ENCODE measurements at places on chromosomes 7 and 10.

DNA sequence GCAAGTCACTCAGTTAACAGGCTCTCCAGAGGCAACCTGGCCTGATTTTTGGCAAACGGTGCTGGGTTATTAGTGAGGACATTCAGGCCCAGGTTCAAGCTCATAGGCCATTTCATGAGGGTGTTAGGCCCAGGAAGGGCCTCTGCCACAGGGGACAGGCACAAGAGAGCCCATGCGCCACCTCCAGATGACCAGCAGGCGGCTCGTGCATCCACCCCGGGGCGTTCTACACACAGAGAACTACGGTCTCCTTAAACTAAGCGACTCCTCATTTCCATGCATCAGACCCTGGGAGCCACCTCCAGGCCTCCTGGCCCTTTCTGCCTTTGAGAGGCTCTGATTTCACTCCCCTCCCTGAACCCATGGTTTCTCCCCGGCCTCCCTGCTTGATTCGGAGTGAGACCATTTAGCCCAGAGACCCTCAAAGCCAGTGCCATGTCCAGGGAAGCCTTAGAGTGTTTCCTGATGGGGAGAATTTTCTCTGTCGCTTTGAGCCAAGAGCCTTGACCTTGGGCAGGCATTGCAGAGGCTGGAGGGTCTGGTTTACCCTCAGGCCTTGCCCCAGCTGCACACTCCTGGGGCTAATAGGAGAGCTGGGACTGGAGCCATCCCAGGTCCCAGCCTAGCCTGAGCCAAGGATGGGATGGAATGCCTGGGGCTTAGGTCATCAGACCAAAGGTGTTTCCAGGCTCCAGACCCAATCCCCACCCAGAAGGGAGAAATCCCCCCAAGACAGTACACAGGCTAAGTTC is 188.0 kb downstream of the GRID1 start:
- DNase-seq: no peak

GRCh38 chr7:49324707-49325106 is 400.4 kb downstream of the CDC14C start:
- DNase-seq: no peak

- DNase-seq: no peak
Observed at GRCh38 chr10:100374200-100374655, 27.2 kb downstream of the SCD start.

DNA sequence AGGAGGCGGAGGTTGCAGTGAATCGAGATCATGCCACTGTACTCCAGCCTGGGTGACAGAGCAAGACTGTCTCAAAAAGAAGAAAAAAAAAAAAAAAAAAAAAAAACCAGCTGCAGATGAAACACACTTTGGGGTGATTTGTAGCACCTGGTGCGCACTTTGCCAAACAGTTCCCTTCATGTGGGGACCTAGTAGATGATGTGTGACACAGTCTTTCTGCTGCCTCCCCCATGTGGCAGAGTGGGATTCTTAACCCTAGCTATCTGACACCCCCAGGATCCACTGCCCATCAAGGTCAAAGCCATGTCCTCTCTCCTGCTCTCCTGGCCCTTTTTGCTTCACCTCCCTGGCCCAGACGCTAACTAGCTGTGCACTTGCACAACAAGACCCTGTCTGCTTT is 52.1 kb upstream of the PDZD8 start:
- DNase-seq: no peak

GRCh38 chr10:58896229-58896628 is 280.2 kb upstream of the PHYHIPL start:
- DNase-seq: no peak

DNA sequence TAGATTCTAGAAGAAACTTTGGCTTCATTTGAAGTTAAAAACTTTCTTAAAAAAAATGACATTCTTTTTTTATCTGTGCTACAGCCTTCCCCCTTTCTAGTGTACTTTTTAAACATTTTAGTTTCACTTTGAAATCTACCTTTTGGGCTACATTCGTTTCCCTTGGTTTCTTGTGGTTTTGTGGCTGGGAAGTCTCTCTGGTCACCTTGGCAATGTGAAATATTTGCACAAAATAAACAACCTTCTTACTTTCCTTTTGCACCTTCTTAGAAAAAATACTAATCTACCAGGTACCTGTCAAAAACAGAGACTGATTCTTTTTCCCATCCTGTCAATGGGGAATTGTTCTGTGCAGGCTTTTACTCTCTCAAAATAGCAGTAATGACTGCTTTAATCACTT is 350.2 kb downstream of the GATA3 start:
- peak; percentile 21 for DNase-seq
